ENCODE measurements at places on chromosomes 1 and 21.

GRCh38 chr1:166920561-166921475 lies 44.8 kb upstream of the TADA1 start:
- DNase-seq, result no peak

DNA sequence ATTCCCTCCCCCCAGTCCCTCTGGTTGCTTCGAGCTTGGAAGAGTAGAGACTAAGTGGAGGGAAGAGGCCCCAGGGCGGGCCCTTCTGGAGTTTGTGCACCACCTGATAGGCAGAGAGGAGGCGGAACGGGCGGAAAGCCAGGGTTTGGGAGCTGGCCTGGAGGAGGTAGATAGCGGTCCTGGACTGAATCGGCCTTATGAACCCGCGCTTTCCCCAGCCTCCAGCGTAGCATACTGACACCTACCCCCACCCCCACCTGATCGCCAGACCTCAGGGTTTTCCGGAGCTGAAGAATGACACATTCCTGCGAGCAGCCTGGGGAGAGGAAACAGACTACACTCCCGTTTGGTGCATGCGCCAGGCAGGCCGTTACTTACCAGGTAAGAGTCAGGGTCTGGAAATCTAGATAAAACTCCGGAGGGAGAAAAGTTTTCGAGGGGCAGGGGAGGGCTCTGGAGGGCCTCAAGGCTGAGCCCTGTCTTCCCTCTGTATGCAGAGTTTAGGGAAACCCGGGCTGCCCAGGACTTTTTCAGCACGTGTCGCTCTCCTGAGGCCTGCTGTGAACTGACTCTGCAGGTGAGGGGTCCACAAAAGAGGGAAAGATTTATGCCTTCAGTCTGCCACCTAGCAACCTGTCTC lies 705 bp downstream of the UROD start:
- DNase-seq, result peak; percentile 37

DNA sequence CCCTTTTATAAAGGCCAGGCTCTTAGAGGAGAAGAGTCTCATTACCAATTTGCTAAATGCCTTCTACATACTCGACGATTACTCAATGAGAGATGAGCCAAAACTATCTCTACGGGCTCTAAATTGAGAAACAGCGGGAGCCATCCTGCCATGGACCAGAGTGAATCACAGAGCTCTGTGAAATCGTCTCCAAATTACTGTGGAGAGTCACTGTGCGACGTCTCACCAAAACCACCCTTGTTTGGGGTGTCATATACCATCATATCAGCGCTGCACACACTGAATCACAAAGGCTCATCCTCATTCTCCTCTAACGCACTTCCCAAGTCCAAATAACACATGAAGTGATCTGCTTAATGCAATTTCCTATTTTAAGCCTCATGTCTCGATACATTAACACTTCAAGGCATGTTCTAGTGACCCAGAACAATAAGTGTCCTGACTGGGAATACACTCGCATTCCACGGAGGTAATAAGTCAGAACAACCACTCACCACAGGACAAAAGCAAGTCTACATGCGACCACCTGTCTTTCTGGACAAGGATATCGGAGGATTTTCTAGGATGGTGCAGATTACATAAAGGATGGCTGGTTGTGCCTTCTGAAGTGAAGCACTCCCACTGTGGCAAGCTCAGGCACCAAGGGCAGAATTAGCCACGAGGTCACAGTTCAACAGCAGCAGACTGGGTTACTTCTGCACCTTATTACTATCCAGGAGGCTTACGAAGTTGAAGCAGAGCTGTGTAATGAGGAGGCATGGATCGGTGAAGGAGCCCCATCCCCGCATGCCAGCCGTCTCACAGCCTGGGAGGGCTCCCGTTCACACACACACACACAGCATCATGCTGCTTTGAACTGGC lies 44.3 kb downstream of the NID1 start:
- no peak for DNase-seq

DNA sequence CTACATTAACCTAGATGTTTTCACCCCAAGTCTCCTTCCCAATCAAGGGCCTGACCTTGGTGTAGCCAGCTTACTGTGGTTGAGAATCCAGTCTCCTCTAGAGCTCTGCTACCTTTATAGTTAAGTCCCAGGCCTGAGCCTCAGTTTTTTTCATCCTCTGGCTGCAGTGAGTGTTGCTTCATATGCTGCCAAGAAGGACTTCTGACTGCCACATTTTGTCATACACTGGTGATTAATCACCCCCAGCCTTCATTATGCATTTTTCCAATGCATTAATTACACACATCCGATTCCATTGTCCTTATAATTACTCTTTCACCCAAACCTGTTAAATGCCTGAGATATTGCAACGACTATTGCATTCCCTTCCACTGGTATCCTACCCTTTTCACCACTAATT lies 66.3 kb upstream of the FGGY start:
- DNase-seq, result no peak

GRCh38 chr1:181028196-181028595 lies 5.5 kb upstream of the STX6 start:
- no peak for DNase-seq

- DNase-seq, result no peak
Measured at GRCh38 chr1:224435318-224435763, 744 bp upstream of the WDR26 start.

DNA sequence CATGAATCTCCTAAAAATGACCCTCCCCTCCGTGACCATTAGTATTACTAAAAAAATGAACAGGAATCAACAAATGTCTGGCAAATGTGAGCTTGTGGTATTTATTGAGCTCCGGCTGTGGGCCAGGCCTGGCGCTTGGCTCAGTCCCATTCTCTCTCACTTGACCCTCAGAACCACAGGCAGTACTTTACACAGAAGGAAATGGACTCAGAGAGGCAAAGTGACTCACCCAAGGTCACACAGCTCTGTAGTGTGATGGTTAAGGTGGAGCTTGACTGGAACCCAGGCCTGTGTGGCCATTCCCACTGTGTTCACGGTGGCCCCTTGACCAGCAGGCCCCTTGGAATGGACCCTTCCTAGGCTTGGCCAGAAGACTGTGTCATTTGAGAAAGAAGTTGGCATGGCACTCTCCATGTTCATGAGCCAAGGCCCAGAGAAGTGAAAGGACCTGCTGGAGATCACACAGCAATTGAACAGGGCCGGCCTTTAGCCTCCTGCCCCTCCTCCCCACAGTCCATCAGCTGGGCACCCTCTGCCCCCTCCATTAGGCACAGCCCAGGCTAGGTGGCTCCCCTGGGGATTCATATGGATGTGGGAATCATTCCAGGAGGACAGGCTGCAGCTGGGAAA lies 32.1 kb downstream of the FAM151A start:
- no peak for DNase-seq

GRCh38 chr1:177511036-177511435 lies 340.3 kb downstream of the BRINP2 start:
- DNase-seq, result no peak

- DNase-seq, result no peak
Measured at GRCh38 chr1:47991673-47992072, 5.5 kb downstream of the TRABD2B start.

- no peak for DNase-seq
Measured at GRCh38 chr1:196546272-196547111, 61.7 kb downstream of the KCNT2 start.

- DNase-seq, result no peak
Measured at GRCh38 chr1:206713070-206713469, 28.4 kb downstream of the MAPKAPK2 start.

GRCh38 chr21:34189506-34189905 lies 116.1 kb downstream of the MRPS6 start:
- no peak for DNase-seq

GRCh38 chr1:54307305-54307704 lies 98.9 kb downstream of the SSBP3 start:
- no peak for DNase-seq

DNA sequence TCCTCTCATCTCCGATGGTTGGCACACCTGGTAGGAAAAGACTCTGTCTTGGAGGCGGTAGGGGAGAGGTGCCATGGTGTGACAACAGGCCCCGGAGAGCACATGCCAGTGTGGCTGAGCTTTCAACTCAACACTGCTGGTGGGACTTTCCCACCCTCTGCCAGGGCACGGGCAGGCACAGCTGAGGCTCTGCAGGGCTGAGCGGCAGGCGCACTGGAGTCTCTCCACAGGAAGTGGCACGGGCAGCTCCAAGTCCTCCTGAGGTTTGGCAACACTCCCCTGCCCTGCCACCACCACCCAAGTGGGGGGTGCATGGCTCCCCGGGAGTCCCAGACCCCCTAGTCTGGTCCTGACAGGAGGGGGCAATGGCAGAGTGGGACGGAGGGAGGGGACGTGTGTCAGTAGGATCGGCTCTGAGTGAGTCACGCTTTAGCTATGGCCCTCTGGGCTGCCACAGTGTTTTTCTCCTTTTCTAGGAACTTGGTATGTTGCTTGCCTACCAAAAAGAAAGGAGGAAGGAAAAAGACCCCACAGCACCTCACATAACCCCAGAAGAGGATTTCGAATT lies 27.3 kb upstream of the EVA1B start:
- DNase-seq, result no peak

DNA sequence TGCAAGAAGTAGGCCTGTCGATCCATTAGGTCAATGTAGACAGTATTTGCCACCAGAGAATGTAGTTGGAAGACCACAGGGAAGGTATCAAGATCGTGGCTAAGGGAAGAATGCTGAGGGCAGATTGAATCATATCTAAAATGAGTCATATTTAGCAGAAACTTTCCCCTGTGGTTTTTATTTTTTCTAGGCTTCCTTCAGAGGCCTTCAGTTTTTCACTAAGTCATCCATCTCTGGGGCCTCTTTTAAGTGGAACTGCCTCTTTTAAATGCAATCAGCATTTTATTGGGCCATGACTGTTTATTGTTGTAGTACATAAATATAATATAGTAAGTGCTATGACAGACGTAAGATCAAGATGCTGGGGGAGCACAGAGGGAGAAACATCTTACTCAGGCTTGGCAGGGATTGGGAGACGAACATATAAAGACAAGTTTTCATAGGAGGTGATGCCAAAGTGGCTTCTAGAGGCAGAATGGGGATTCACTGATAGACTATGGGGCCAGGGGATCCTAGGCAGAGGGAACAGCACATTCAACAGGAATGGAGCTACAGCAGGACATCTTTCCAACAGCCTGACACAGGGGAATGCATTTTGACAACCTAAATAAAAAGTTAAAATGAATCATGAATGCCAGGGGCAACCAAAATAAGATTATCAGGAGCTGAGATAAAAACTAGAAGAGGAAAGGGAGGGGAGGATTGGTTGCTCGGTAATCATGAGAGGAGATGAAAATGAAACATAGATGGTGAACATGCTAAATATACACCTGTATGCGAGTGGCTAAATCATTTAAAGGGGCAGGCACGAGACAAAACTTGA lies 20.1 kb downstream of the UBE2U start:
- no peak for DNase-seq
